Inflammatory macrophage (primary cell): ENCODE measurements at places on chromosomes 2 and 18.

- no peak for DNase-seq
These were observed 207.4 kb downstream of the NCKAP5 start for GRCh38 chr2:133360882-133361281.

GRCh38 chr2:223528036-223528435 lies 74.1 kb downstream of the SCG2 start:
- no peak for DNase-seq

- DNase-seq = no peak
These were observed 25.8 kb upstream of the IL18RAP start for GRCh38 chr2:102397209-102397608.

DNA sequence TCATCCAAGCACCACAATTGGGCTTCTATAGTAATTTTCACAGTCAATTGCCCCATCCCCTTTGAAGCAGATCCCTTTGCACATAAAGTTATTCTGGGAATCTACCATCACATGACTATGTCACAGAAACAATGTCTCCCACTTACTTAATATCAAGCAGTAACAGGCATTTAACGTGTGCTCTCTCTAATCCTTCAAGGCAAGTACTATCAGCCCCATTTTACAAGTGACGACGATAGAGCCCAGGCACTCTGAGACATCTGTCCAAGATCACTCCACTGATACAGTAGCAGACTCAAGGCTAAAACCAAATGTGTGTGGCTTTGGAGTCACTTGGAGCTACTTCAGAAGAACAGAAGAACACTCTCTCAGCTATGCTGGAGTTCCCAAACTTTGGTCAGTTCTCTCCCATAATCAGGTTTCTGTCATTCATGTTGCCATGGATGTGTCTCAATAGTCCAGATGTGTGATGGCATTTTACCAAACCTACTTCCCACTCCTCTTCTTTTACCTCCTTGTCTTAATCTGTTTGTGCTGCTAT lies 39.7 kb downstream of the PID1 start:
- DNase-seq = no peak

- DNase-seq = peak; percentile 89
These were observed 29.1 kb upstream of the MGAT4A start for GRCh38 chr2:98759827-98760625.

DNA sequence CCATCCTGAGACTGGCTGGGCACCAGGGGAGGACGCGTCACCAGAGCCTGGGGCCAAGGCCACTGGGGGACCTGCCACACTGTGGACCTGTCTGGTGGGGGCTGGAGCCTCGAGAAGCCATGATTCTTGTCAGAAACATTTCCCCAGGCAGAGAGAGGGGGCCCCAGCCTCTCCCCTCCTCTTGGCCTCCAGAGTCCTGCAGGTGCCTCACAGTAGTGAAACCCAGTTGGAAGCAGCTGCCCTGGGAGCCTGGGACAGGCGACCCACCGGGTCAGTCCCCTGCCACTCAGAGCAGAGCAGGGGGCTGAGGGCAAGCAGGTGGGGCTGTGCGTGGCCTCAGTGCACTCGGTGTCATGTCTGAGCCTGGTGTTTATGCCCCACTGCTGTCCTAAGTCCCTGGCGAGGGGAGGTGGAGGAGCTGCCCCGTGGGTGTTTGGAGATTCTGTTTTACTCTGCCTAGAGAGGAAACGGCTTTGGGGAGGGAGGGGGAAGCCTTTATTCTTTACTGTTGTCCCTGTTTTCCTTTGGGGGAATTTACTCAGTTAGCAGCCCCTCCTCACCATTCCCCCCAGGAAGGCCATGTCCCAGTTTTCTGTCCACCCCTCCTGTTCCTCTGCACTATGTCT lies 7.7 kb downstream of the OXER1 start:
- no peak for DNase-seq

- DNase-seq = peak; percentile 26
These were observed 95.3 kb downstream of the SMC6 start for GRCh38 chr2:17658251-17658843.

DNA sequence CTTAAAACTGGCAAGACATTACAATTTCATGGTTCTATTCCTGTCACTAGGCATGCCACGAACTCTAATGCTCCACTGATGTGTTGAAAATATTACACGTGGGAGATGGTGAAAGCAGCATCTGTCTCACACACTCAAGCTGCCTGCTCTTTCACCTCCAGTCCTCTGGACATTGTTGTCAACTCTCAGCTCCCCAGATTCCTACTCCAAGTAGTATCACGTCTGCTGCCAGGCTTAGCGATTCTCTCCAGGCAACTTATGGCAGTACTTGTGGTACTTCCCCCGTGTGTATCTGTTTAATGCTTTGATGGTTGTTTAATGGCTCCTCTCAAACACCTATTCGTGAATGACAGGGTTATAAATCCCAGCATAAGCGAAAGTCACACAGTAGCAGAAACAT lies 103.8 kb downstream of the TMEFF2 start:
- DNase-seq = no peak

DNA sequence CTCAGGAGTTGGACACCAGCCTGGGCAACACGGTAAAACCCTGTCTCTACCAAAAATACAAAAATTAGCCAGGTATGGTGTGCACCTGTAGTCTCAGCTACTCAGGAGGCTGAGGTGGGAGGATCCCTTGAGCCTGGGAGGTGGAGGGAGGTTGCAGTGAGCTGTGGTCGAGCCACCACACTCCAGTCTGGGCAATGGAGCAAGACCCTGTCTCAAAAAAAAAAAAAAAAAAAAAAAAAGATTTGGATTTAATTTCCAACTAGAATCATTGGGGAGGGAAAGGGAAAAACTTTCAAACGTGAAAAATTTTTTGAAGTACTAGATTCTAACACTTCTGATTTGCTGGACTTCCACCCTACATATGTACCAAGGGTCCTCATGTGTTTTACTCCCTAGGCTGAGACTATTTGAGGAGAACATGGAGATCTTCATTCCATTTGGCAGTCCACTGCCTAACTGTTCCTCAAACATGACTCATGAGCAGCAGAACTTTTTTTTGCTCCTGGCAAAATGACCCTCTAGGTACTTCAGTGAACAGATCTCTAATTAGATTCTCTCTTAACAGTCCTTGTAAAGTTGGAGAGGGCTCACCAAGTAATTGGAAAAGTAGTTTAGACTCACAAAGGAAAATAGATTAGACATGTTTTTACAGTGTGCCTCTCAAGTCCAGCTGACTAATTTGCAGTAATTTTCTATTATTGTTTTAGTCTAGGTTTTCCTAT lies 267.6 kb downstream of the METTL4 start:
- DNase-seq = no peak
